T-helper 17 cell (primary cell): ENCODE measurements at places on chromosomes 6 and 20.

GRCh38 chr20:31641391-31641790 is 3.7 kb downstream of the COX4I2 start:
- no peak for DNase-seq

GRCh38 chr6:8844968-8845367 is 409.6 kb upstream of the SLC35B3 start:
- no peak for DNase-seq

DNA sequence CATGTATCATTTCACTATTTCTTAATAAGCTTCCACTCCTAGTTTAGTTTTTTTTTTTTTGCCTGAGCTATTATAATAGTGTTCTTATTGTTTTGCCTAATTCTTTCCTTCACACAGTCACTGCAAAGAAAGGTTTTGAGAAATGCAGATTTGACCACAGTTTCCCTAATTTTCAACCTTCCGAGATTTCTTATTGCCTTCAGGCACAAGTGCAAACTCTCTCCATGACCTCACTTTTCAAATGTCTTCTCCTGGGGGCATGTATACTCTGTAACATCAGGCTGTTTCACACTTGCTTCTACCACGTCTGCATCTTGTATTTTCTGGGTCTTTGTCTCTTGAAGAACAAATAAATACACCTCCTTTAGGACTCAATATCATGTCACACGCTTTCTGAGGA is 339.0 kb upstream of the CITED2 start:
- no peak for DNase-seq

DNA sequence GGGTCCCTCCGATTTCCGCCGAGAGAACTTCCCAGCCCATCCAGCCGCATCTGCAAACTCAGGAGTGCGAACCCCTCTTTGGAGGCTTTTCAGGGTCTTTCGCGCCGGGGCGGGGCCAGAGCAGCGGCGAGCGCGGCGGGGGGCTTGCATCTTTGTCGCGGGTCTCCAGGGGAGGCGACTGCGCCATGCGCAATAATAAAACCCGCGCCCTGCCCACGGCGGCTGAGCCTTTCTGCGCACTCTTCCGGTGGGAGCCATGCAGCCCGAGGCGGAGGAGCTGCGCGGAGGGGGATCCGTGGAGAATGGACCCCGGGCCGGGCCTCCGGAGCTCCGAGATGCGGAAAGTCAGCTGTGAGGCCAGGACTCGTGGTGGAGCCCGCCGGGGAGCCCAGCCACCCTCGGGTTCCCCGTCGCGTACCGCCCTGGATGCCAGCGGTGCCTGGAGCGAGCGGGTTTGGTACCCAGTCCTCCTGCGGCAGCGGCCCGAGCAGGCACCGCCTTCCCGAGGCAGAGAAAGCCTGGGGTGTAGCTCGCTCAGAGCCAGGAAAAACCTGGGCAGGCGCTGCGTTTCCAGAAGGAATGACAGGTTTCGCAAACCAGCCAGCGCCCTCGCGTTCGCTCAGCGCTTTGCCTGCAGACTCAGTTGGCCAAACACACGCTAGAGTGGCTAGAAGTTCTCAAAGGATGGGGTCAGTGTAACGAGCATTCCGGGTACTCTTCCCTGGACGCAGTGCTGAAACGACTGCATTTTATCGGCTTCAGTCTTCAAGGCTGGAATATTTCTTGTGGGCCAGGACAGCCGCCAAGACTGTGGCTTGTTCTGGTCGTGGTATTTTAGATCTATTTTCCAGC is 1.2 kb downstream of the AKAP12 start:
- no peak for DNase-seq

GRCh38 chr6:43860285-43860684 is 90.3 kb downstream of the VEGFA start:
- DNase-seq = no peak

GRCh38 chr6:147023581-147023980 is 180.6 kb upstream of the STXBP5 start:
- no peak for DNase-seq

DNA sequence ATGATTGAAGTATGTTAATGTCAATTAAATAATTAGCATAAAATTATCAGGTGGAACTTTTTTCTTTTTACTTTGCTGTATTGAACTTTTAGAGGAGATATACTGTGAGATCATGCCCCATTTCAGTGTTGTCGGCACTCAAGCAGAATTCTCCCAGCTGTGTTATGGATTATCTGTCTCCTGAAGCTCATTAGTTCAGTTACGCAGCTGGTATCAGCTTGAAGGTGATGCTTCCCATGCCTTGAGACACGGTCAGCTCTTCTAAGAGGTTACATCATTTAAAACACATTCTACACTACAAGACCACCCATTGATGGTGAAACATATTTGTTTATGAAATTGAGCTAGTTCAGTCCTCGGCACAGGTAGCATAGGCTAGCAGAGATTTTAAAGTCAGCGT is 68.9 kb upstream of the PHACTR2 start:
- no peak for DNase-seq

- DNase-seq = no peak
These were observed 35.7 kb upstream of the SCUBE3 start for GRCh38 chr6:35178012-35178411.

- no peak for DNase-seq
These were observed 43.2 kb upstream of the FNDC1 start for GRCh38 chr6:159125951-159126352.

GRCh38 chr20:37413023-37413334 is 67.0 kb downstream of the SRC start:
- no peak for DNase-seq

DNA sequence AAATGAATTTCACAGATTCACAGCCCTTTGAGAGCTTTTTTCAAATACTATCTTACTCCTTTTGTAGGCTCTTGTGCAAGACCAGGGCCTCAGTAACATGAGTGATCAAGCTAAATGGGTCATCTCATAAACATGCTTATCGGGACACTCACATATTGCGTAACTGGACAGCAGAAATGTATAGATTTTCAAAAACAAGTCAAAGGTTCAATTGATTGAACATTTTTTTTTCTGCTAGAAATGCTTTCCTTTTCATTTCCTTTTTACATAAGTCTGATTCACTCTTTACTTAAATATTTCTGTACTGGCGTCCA is 8.7 kb upstream of the SALL4 start:
- no peak for DNase-seq

DNA sequence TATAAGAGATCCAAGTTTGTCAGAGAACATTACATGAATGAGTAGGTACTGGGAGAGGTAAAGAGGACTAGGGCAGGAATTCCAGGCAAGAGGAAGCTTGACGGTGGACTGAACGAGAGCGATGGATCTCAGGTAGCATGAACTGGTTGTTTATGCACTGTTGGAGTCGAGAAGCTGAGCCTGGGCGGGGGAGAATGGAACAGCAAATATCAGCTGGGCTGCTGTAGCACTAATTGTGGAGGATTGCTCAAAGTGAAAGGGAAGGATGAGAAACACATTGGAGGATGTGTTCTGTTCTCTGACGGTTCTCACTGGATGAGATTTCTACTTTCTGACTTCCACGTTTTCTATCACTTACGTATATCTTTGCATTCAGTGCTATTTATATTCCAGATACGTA is 164.2 kb downstream of the PHF3 start:
- no peak for DNase-seq

- DNase-seq = no peak
These were observed 19.6 kb downstream of the TFAP2A start for GRCh38 chr6:10395171-10395703.

- no peak for DNase-seq
These were observed 79.4 kb downstream of the BMP6 start for GRCh38 chr6:7805078-7805849.

GRCh38 chr20:3935956-3936340 is 46.8 kb downstream of the PANK2 start:
- DNase-seq = no peak

- DNase-seq = no peak
These were observed 558.2 kb downstream of the MMUT start for GRCh38 chr6:48904809-48905208.

DNA sequence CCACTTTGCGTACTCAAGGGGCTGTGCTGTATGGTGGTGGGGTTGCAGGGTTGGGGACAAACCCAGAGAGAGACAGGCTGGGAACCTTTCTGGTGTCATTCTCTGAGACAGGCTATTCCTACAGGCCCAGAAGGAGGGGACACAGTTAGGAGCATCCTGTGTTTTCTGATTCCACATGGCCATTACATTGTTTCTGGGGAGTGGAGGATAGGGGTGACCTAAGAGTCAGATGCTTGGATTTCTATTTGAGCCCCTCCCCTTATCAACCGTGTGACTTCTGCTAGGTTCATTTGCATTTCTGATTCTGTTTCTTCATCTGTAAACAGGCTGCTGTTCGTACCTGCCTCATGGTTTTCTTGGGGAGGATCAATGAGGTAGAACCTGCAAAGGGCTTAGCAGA is 29.4 kb upstream of the EPB41L1 start:
- no peak for DNase-seq
